NB4 (cell line): ENCODE measurements at places on chromosomes 11 and 22.

DNA sequence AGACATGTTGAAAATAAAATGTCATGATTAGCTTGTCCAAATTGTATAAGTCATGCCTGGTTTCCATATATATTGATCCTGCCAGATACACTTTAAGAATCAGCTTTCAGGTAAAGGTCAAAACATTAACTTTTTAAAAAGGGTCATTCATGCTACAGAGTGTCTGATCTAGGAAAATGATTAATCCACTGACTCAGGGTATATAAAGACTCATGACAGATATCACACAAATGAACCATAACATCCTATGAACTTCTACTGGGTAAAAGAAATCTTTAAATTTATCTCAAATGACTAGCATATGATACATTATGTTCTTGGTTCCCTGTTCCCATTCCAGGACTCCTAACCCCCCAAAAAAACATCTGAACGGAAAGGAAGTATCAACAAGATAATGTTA lies 11.7 kb downstream of the MRTFA start:
- no peak for DNase-seq

GRCh38 chr11:77966338-77966737 lies 28.1 kb downstream of the INTS4 start:
- no peak for DNase-seq

DNA sequence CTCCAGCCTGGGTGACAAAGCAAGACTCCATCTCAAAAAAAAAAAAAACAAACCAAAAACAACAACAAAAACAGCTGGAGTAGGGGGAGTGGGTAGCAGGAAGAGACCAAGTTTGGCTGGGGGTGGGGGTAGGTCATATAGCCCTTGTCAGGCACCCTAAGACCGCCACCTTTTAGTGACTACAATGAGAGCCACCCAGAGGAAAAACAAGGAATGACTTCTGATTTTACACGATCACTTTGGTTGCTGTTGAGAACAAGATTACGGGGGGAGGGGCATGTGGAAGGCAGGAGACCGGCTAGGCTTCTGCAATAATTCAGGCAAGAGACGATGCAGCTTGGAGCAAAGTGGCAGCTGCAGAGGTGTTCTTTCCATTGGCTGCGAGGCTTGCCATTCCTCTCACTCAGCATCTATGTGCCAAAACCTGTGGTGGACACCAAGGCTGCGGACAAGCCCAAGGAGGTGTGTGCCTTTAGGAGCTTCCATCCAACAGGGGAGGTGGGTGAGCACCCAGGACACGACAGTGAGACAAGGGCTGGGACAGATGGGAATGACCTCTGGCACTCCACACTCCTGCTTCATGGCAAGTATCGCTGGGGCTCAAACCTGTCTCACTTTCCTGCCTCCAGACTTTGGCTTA lies 1.7 kb downstream of the RPS19BP1 start:
- DNase-seq: peak; percentile 76

- no peak for DNase-seq
Observed at GRCh38 chr11:26017903-26018302, 314.0 kb upstream of the ANO3 start.

GRCh38 chr11:92329137-92329536 lies 104.5 kb downstream of the FAT3 start:
- no peak for DNase-seq

- no peak for DNase-seq
Observed at GRCh38 chr11:134655189-134655989, 243.3 kb upstream of the B3GAT1 start.

- DNase-seq: peak; percentile 51
Observed at GRCh38 chr11:134261626-134262488, 8.5 kb downstream of the ACAD8 start.

DNA sequence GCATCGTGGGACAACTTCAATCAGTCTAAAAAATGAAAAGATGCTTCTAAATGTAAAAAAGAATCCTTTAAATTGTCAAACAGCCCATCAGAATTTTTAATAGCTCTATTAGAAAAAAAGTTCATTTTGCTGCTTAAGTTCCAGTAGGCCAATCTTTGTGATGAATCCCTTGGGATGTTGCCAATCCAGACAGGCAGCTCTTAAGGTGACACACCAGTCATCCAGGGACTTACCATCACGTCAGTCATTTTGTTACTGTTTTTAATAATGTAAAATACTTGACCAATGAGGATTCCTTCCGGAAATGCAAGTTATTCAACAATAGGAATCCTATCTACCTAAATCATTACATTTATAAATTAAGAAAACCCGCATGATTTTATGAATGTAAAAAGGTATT lies 47.8 kb upstream of the TMEM45B start:
- DNase-seq: no peak

GRCh38 chr22:20062766-20063083 lies 17.3 kb upstream of the DGCR8 start:
- DNase-seq: no peak

DNA sequence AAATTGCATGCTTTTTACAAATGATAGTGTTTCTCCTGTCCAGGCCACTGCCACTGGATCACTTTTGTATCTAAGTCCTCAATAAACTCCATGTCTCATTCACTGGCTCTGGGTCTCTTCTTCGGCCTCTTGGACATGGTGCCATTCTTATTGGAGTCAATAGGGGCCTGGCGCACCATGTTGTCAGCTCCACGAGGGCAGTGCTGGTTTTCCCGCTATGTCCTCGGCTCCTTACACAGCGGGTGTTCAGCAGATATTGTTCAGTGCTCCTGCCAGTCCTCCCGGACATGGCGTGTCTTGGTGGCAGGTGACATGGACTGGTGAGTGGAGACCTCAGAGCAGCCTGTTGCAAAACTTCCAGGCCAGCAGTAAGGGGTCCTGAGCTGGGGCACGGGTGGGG lies 3.6 kb upstream of the FAM118A start:
- no peak for DNase-seq

GRCh38 chr11:44595006-44595405 lies 29.5 kb downstream of the CD82 start:
- no peak for DNase-seq

GRCh38 chr11:118238421-118238820 lies 13.6 kb upstream of the JAML start:
- peak; percentile 69 for DNase-seq

DNA sequence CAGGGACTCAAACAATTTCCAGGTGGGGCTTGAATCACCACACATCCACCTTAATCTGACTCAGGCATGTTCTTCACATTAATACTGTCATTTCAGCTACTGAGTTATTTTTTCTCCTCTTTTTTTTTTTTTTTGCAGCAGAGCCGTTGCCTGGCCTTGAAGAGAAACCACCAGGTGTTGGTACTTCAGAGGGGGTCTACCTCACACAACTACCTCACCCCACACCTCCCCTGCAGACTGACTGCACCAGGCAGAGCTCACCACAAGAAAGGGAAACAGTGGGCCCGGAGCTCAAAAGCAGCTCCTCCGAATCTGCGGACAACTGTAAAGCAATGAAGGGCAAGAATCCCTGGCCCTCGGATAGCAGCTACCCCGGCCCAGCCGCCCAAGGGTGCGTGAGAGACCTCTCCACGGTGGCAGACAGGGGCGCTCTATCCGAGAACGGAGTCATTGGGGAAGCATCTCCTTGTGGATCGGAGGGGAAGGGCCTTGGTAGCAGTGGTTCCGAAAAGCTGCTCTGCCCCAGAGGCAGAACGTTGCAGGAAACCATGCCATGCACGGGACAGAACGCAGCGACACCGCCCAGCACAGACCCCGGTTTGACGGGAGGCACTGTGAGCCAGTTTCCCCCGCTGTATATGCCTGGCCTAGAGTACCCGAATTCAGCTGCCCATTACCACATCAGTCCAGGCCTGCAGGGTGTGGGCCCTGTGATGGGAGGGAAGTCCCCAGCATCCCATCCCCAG lies 15.1 kb upstream of the SLC25A18 start:
- DNase-seq: no peak

DNA sequence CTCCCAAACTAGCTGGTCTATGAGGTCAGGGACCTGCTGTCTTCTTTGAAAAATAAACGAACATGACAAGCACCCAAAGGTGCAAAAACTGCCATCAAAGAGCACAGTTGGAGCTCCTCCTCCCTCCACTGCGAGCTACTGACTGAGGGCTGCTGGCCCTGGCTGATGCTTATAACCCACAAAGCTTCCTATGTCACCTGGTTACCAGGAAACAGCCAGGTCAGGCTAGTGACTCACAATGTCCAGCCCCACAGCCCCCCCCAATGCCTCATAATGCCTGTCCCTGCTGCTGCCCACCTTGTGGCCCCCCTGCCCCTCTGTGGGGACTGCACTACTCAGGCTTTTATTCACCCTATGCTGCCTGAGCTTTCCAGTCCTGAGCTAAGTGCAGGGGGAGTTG lies at the start of gene DRICH1:
TSS of gene DRICH1 (minus strand) at position 144 of the 400 bp plus-strand sequence. CDS start 298 bp downstream, outside the sequence.
- DNase-seq: no peak

GRCh38 chr22:28594797-28595462 lies 84.7 kb downstream of the TTC28 start:
- peak; percentile 63 for DNase-seq

DNA sequence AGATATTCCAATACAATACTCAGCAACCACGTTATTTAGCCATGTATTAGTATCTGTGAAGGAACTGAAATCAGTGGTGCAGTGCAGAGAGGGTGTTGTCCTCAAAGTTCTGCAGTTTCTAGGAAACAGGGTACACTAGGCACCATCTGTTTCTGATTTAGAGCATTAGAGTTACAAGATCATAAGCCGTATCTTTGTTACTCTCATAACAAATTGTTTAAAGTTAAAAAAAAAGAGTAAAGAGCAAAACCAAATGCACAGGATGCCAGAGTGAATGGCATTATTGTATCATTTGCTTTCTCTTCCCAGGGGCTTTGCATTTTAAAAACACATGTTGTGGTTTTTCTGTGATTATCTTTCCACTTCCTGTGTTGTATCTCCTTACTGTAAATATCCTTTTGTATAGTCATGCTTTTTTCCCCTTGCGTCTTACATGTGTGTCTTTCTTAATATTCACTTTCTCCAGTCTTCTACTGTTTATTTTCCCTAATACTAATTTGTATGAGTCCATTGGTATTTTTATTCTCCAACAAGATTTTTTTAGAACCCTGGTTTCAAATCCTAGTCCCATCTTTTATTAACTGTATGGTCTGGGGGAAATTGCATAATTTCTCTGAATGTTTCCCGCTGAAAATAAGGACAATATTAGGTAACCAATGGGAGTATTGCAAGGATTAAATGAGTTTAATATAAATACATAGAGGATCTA lies 15.2 kb upstream of the NUP160 start:
- peak; percentile 59 for DNase-seq

- no peak for DNase-seq
Observed at GRCh38 chr11:12540913-12541582, 133.2 kb upstream of the TEAD1 start.

DNA sequence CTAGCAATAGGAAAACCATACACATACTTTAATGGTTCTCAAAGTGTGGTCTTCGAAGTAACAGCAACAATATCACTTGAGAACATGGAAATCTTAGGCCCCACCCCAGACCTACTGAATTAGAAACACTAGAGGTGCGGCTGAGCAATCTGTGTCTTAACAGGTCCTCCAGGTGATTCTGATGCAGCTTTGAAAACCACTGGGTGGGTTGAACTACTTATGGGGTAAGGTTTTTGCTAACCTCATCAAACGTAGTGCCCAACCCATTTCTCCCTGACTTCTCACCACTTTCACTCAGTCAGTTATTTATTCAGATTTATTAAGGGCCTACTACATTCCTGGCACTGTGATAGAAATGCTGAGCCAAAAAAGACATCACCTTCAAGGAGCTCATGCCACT lies 3.7 kb downstream of the MPZL2 start:
- no peak for DNase-seq

- peak; percentile 73 for DNase-seq
Observed at GRCh38 chr11:114258696-114259095, 37.5 kb upstream of the NNMT start.

DNA sequence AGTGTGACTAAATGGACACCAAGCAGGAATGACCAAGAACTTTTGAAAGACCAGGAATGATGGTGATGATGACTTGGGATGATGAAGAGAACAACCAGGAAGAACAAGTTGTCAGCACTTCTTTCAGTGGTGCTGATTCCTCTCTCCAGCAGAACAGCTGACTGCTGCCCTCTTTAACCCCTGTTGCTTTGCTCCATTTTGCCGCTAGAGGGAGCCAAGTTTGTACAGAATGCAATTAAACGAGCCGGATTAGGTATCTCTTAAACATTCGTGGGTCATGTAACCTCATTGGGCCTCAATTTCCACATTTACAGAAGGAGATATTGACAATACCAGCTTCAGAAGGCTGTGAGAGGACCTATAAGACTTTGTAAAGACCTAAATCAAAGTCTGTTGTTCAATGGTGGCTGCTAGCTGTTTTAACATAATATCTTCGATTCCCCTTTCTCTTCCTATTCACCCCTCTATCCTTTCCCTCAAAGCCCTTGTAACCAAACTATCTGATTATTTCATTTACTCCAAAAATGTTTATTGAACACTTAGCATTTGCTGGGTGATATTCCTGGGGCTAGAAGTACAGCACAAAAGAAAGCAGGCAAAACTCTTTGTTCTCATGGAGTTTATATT lies 1.9 kb downstream of the OR4S1 start:
- peak; percentile 66 for DNase-seq

GRCh38 chr11:111944651-111945051 lies 7.5 kb downstream of the DIXDC1 start:
- DNase-seq: no peak

GRCh38 chr22:29126670-29127395 lies 54.0 kb downstream of the KREMEN1 start:
- no peak for DNase-seq

DNA sequence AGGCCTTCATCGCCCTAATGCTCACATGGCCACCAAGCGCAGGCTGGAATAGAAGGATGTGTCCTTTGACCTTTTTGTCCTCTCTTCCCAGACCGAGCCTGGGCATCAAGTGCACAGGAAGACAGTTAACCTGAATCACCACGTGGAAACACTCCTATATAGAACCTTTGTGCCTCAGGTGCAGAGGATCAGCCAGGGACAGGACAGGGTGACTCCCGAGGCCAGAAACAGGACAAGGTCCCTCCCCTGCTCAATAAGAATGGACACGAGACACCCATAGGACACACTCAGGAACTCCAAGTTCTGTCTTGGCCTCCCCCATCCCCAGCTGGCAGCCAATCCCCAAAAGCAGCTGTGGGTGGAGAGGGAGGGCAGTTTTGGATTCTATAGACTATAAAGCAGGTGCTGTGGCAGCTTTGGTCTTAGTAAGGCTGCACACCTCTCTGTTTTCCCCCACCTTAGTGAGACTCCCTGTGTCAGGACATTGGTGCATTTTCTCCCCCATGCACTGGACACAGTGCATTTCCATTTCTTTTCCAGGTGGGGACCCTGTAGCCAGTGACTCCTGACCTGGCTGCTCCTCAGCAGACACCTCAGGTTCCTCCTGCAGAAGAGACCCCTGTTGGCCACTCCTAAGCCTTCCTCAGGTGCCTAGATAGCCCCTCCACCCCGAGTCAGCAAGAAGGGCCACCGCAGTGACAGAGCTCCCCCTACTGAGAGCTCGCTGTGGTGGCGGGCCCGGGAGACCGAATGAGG lies 43.6 kb upstream of the POU2AF1 start:
- DNase-seq: peak; percentile 73

GRCh38 chr11:76729214-76729613 lies 53.9 kb upstream of the TSKU start:
- no peak for DNase-seq

- no peak for DNase-seq
Observed at GRCh38 chr11:103906291-103906867, 130.1 kb upstream of the DDI1 start.

- no peak for DNase-seq
Observed at GRCh38 chr11:73394416-73395296, 18.5 kb downstream of the RELT start.

- DNase-seq: peak; percentile 11
Observed at GRCh38 chr11:8656291-8656690, 26.2 kb downstream of the TRIM66 start.

- DNase-seq: no peak
Observed at GRCh38 chr11:10550503-10551289, 9.7 kb upstream of the RNF141 start.
